ENCODE measurements at places on chromosomes 6 and 20.
A peak's percentile ranks its signal among the peaks of the same experiment; 100 is the strongest.

DNA sequence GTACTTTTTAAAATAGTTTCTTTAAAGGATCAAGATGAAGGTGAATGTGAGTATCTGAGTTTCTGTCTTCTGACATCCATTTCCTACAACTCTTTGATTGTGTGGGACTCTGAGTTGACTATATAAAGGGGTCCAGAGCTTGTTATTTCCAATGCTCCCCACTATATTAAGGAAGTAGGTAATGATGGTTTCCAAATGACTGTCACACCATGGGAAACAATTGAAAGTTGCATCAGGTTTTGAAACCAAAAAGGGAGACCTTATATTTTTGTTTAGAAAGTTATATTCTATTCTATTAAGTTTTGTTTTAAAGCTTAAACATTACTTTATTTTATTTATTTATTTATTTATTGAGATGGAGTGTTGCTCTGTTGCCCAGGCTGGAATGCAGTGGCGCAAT lies 11.2 kb downstream of the CASS4 start:
- no peak for DNase-seq

- DNase-seq = no peak
Observed at GRCh38 chr20:63284083-63284440, 8.9 kb upstream of the COL20A1 start.

DNA sequence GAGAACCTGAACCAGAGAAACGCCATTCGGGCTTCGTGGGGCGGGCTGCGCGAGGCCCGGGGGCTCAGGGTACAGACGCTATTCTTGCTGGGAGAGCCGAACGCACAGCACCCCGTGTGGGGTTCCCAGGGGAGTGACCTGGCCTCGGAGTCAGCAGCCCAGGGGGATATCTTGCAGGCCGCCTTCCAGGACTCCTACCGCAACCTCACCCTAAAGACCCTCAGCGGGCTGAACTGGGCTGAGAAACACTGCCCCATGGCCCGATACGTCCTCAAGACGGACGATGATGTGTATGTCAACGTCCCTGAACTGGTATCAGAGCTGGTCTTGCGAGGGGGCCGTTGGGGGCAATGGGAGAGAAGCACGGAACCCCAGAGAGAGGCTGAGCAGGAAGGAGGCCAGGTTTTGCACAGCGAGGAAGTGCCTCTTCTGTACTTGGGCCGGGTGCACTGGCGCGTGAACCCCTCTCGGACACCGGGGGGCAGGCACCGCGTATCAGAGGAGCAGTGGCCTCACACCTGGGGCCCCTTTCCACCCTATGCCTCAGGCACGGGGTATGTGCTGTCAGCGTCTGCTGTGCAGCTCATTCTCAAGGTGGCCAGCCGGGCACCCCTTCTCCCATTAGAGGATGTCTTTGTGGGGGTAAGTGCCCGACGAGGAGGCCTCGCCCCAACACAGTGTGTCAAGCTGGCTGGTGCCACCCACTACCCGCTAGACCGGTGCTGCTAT lies 904 bp downstream of the B3GALT4 start:
- no peak for DNase-seq

GRCh38 chr6:97669191-97670031 lies 386.4 kb upstream of the MMS22L start:
- DNase-seq = peak; percentile 17

- no peak for DNase-seq
Observed at GRCh38 chr6:150979826-150980350, 114.4 kb downstream of the MTHFD1L start.

- DNase-seq = no peak
Observed at GRCh38 chr6:331622-332521, 39.6 kb downstream of the DUSP22 start.

DNA sequence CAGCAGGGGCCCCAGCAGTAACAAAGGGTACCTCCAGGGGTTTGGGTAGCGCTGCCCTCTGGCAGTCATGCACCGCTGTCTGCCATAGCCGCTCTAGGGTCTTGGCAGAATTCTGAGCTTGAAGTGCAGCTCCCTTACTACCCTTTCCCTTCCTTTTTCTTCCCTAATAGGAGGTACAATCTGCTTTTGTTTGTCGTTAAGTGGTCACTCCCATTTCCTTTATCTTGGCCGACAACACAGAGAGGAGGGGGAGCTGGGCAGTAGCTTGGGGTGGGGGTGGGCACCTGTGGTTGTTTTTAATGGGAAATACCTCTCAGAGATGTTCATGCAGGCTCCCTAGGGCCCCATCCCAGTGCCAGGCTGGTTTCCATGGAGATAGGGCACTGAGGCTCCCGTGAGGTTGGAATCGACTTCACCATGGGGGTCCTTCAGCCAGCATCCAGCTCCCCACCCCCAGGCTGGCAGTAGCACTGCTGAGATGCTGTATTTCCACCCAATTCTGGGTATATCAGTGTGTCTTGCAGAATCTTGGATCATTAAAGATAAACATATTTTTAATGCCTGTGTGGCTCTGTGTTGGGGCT lies 18.6 kb downstream of the CCDC167 start:
- DNase-seq = no peak

- peak; percentile 95 for DNase-seq
Observed at GRCh38 chr20:36128463-36129159, 25.9 kb upstream of the EPB41L1 start.

- no peak for DNase-seq
Observed at GRCh38 chr20:38092260-38092857, 58.8 kb downstream of the RPRD1B start.

- no peak for DNase-seq
Observed at GRCh38 chr20:25005661-25006060, 13.1 kb upstream of the APMAP start.

DNA sequence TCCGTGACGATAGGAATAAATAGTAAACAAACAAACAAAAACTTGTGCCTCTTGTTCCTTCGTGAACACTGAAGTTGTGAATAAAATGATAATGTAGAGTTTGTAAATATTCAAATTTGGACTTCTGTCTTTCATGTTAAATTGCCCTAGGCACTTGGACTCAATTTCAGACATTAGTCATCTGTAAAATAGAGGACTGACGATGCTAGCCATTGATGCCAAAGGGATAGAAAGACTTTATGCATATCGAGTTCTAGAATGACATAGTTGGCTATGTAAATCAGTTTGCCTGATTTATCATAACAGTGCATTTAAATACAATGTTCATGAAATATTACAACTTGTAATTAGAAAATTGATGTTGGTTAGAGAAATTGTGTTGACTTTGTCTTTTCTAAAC lies 45.9 kb upstream of the FLRT3 start:
- DNase-seq = peak; percentile 12

DNA sequence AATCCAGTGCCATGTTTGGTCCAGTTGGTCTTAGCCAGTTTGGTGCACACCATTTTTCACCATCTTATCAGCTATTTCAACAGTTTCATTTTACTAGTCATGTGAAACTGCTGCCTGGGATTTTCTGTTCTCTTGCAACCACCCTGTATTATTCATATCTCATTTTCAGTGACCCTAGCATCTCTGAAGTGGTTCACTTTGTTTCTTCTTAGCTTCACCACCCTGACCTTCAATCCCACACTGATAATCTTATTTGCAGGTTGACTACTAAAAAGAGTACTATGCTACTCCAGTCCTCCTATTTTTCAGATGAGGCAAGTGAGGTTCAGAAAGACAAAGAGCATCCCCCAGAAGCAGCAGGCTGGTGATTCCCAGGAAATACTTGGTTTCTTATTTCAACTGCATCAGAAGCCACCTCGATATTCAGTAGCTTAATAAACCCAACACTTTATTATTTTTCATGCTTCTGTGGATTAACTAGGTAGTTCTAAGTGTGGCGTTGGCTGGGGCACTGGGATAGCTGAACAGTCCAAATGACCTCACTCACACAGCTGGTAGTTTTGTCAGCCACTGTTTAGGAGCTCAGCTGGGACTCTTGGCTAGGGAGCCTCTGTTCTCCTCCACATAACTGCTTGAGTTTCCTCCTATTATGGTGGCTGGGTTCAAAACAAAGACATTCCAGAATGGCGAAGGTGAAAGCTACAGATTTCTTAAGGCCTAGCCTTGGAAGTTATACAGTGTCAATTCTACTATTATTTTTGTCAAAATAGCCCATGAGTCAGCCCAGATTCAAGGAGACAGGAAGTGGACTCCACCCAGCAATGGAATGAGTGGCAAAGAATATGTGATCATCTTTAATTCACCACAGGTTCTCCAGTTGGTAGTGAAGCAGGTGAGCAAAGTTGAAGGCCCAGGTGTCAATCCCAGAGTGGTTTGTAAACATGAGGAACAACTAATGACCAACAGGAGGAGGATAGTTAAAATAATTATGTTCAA lies 40.6 kb downstream of the BPIFB4 start:
- no peak for DNase-seq

- DNase-seq = peak; percentile 57
Observed at GRCh38 chr20:23161968-23162696, 76.0 kb upstream of the CD93 start.

DNA sequence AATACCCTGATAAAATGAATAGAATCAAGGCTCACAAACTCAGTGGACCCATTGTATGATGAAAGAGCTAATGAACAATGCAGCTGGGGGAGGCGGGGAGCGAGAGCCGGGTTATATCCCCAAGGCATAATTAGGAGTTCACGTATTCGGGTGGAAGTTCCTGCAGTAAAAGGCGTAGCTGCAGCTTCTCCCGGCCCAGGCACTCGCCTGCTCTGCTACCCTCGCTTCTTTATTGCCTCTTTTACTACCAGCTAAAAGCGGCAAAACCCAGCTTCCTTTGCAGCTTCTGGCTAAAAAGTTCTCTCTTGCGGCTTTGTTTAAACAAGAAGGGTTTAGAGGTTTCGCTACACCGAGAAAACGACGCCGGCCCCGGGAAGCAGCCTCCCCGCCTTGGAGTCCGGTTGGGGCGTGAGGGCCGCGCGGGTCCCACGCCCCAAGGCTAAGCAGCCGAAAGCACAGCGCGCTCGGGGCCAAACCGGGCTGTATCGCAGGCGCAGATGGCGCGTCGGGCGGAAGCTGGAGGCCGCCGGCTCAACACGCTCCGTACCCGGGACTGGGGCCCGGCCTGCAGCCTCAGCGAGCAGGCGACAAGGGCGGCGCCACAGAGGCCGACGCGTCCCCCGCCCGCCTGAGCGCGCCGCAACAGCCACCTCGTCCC lies 1.6 kb downstream of the ZBTB2 start:
- DNase-seq = peak; percentile 87

All from foreskin fibroblast (primary cell).